AG04450 (cell line): ENCODE measurements at places on chromosomes 2 and 18.

- no peak for DNase-seq
Observed at GRCh38 chr2:176112375-176113302, 3.9 kb upstream of the HOXD10 start.

DNA sequence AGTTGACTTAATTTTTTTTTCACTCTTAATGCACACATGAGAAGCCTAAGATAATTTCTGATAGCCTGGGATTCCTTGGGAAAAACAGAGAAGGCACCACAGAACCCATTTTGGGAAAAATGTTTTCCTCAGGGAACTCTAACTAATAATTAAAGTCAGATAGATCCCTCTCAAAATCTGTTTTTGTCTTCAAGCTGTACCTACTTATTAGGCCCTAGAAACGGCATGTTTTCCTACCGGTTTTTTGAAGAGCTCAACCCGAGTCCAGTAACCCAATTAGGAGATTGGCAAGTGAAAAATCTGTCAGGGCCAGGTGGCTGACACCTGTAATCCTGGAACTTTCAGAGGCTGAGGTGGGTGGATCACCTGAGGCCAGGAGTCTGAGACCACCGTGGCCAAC is 16.1 kb upstream of the PDK1 start:
- DNase-seq, result no peak

- no peak for DNase-seq
Observed at GRCh38 chr2:42890791-42891355, 98.5 kb upstream of the HAAO start.

GRCh38 chr18:22429564-22429963 is 11.8 kb upstream of the CTAGE1 start:
- no peak for DNase-seq

GRCh38 chr2:11744631-11745394 is 1.6 kb upstream of the LPIN1 start:
- no peak for DNase-seq
